ENCODE measurements at places on chromosomes 16 and 17.

DNA sequence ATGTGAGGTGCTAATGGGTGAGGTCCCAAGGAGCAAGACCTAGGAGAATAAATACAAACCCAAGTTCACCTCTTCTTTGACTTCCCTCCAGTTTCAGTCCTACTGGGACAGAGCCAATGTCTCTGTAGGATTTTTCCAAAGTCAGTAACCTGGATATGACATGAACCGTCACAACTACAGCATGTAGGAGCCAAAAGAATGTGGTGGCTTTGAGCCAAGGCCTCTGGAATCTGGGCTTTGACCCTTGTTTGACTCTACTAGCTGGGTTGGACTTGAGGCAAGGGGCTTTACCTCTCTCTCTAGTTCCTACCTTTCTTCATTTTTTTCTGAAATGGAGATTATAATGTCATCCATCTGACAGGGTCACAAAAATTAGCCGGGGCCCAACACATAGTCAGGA lies 91.4 kb downstream of the CACNG3 start:
- no peak for DNase-seq

DNA sequence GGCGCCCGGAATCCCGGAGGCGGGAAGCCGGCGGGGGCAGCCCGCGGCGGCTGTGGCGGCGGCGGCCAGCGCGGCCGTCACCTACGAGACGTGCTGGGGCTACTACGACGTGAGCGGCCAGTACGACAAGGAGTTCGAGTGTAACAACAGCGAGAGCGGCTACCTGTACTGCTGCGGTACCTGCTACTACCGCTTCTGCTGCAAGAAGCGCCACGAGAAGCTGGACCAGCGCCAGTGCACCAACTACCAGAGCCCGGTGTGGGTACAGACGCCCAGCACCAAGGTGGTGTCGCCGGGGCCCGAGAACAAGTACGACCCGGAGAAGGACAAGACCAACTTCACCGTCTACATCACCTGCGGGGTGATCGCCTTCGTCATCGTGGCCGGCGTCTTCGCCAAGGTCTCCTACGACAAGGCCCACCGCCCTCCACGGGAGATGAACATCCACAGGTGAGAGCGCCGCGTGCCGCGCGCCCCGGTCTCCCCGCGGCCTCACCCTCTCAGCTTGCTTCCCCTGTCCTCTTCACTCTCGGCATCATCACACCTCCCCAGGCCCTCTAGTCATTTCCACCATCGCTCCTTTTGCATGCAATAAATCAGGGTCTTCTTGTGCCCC lies 706 bp downstream of the SHISA6 start:
- DNase-seq: no peak

- no peak for DNase-seq
Measured at GRCh38 chr16:87446479-87446878, 46.3 kb downstream of the ZCCHC14 start.

DNA sequence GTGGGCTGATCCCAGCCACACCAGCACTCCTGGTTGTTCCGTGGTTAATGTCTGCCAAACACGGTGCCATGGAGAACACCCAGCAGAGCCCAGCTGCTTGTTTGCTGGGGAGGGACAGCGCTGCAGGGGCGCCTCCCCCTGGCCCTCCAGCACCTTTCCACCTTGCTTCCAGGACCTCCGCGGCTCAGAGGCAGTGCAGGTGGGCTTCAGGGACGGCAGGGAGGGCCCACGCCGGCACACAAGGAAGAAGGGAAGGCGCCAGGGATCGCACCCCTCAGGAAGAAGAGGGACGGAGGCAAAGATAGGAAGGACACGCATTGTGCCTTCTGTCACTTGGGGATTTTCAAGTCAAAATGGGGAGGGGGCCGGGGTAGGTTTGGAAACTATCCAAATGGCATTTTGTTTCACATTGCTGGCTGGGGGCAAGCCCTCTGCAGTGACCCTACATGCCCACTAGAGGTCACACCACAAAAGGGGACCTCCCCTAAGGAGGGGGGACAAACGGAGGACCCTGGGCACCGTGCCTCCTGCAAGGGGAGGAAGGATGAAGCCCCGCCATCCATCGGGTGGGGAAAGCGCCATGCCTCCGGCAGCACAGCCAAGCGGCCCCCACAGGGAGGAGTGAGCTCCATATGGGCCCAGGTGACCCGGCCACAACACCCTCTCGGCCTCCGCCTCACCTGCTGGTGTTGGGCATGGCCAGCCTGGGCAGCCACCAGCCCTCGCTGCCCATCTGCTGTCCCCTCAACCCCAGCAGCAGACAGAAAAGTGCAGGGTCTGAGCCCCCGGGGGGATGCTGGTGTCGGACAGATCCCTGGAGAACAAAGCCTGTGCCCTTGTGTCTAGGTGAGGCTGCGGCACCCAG lies 7.5 kb upstream of the C16orf95 start:
- peak; percentile 87 for DNase-seq

DNA sequence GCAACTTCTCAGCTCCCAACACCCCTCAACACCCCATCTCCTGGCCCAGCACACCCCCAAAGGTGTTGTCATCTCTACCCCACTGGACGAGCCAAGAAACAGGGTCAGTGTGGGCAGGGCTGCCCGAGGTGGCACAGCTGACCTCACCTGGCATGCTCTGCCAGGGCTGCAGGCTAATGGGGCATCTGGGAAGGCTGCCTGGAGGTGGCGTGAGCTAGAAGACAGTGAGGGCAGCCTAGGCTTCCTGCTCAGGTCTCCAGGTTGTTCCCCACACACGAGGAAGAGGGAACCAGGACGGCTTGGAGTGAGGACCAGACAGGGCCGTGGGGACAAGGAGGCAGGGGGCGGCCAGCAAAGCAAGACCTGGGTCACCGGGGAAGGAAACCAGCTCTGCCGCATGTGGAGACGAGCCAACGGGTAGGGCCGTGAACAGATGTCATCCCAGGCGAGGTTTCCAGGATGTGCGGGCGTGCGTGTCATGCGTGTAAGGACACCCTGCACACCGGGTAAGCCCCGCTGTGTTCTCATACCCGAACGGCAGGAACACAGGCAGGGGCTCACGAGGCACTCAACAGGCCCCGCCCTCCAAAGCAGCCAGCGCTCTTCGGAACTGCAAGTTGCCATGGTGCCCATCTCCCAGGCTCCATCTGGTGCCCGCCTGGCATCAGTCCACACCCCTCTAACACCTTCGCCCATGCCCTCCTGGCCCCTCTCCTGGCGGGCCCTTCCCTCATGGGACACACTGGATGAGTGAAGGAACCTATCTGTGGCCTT lies 29.6 kb upstream of the PVALEF start:
- no peak for DNase-seq

DNA sequence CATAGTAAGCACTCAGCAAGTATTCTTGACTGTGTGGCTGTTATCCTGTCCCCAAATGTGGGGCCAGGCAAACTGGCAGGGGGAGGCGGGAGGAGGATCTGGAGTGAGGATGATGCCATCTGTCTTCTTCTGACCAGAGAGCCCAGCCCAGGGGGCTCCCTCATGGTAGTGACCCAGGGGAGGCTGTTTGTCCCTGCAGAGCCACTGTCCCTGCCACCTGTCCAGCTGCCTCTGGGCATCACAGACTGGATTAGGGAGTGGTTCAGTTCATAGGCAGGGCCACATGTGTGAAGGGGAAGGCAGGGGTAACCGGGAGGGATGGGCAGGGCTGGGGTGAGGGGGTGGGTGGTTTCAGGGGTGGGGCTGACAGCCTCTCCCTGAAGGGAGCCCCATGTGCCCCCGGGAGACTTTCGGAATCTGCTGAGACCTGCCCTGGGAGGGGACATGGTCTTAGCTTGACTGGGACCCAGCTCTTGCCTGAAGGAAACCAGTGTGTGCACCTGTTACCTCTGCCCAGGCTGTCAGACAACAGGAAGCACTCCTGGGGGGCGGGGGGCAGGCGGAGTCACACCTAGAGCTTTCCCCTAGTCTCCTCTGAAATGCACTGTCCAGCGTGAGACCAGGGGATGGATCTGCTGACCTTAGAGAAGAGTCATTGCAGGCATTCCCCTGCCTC lies 15.2 kb downstream of the ARHGAP23 start:
- no peak for DNase-seq

GRCh38 chr16:68005786-68006286 lies 6.6 kb upstream of the DPEP2 start:
- no peak for DNase-seq

GRCh38 chr16:78106686-78107085 lies 7.2 kb downstream of the WWOX start:
- DNase-seq: no peak

- DNase-seq: no peak
Measured at GRCh38 chr16:16989368-16989767, 481.4 kb downstream of the XYLT1 start.

DNA sequence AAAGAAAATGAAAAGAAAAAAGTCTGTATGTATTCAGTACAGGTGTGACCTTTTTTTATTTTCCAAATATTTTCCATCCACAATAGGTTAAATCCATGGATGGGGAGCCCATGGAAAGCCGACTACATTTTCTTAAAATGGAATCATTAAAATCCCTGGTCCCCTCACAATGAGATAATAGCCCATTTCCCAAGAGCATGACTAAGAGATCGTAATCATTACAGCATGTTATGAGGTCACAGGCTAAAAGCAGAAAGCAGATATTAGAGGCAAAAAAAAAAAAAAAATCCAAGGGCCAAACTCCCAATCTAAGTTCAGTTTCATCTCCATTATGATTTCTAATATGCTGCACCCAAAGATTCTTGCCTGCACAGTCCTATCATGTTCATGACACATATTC lies 44.7 kb downstream of the CYTH1 start:
- no peak for DNase-seq

DNA sequence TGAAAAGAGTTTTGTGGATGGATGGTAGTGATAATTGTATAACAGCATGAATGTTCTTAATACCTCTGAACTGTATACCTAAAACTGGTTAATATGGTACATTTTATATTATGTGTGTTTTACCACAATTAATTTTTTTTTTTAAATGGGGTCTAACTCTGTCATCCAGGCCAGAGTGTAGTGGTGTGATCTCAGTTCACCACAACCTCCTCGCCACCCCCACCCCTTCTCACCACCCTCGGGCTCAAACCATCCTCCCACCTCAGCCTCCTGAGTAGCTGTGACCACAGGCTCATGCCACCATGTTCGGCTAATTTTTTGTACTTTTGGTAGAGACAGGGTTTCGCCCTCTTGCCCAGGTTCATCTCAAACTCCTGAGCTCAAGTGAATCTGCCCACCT lies 123.2 kb downstream of the CDRT15L2 start:
- no peak for DNase-seq

DNA sequence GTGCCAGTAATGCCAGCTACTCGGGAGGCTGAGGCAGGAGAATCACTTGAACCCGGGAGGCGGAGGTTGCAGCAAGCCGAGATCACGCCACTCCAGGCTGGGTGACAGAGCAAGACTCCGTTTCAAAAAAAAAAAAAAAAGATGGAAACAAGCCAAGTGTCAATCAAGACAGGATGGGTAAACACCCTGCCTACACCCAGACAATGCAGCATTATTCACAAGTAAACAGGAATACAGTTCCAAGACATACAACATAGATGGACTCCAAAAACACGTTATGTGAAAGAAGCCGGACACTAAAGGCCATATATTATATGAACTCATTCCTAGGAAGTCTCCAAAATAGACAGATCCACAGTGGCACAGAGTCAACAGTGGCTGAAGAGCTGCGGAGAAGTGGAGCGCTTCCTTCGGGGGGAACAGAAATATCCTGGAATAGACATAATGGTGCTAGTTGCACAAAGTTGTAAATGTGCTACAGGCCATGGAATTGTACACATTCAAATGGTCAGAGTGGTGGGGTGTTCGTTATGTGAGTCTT lies 33.9 kb downstream of the ANKRD11 start:
- no peak for DNase-seq

GRCh38 chr16:57377080-57377841 lies 5.0 kb downstream of the CX3CL1 start:
- DNase-seq: peak; percentile 46
